ENCODE measurements at places on chromosomes 11 and 22.

DNA sequence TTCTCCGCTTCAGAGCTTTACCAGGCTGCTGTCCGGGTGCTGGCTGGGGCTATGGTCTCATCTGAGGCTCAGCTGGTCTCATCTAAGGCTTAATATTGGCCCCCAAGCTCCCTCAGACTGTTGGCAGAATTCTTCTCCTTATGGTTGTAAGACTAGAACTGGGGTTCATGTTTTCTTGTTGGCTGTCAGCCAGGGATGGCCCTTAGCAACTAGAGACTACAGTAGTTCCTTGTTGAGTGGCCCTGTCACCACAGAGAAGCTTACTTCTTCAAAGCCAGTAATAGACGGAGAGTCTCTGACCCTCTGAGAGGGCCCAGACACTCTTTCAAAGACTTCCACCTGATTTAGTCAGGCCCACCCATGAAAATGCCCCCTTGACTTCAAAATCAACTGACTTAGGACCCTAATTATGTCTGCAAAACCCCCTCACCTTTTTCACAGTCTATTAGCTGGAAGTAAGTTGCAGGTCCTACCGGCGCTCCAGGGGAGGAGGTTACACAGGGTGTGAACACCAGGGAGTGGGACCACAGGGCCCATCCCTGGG, 24.2 kb upstream of the TREH start:
- DNase-seq: no peak

GRCh38 chr22:48718818-48719500, 1108.7 kb downstream of the BRD1 start:
- no peak for DNase-seq

- no peak for DNase-seq
Measured at GRCh38 chr22:48171271-48171691, 1408.8 kb downstream of the TBC1D22A start.

GRCh38 chr11:74611369-74611861, 19.0 kb downstream of the POLD3 start:
- DNase-seq: peak; percentile 6

DNA sequence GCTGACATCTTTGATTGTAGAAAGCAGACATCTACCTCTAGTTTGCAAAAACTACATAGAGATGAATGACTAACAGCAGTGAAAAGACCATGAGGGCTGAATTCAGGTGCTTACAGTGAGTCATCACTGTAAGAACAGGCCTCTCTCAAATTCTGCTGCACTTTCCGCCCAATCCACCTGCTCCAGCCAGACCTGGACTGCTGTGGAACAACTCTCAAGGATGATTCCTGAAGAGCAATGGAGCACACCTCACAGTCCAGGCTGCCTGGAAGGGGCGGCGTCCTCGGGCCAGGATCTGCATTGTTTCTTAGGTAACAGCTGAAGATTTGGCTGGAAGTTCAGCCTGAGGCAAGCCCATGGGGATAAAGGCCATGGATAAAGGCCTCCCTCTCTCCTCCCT, 15.1 kb downstream of the APOL2 start:
- no peak for DNase-seq

- DNase-seq: no peak
Measured at GRCh38 chr11:124307093-124307492, 6.7 kb downstream of the OR8D1 start.

GRCh38 chr11:71987521-71987920, 11.2 kb upstream of the IL18BP start:
- no peak for DNase-seq

- no peak for DNase-seq
Measured at GRCh38 chr22:47178339-47178738, 415.9 kb downstream of the TBC1D22A start.

DNA sequence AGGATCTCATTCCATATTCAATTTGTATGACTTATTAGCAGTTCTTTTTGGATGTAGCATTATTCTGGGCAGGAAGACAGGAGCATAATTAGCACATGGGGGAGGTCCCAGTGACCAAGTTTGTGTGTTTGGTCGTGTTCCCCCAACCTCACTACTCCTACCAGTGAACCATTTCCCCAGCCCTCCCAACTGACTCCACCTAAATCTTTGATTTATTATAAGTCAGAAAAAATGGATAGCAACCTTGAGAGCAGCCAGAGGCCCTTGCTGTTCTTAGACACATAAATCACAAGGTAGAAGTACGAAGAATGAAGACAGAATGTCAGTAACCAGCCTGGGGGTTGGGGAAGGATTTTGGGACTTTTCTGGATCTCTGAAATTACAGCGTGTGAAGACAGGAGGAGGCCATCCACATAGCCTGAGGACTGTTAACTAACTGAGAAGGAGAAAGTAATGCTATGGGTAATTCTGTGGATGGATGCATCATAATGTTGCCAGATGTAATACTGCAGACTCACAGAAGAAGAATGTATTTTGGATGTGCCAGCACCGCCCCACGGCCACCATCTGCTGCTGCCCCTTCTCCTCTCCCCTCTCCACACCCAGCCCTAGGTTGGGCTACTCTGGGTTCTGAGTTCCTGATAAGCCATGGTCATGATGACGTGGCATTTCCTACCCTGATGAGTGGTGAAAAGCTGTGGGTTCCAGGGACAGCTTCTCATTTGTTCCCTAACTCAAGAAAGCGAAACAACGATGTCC, 124.3 kb upstream of the TTC12 start:
- no peak for DNase-seq

GRCh38 chr11:75719340-75720239, 2.0 kb downstream of the MOGAT2 start:
- no peak for DNase-seq

GRCh38 chr22:23400286-23400981, 179.7 kb downstream of the IGLL1 start:
- no peak for DNase-seq

GRCh38 chr22:35821654-35822053, 104.0 kb downstream of the APOL5 start:
- no peak for DNase-seq

DNA sequence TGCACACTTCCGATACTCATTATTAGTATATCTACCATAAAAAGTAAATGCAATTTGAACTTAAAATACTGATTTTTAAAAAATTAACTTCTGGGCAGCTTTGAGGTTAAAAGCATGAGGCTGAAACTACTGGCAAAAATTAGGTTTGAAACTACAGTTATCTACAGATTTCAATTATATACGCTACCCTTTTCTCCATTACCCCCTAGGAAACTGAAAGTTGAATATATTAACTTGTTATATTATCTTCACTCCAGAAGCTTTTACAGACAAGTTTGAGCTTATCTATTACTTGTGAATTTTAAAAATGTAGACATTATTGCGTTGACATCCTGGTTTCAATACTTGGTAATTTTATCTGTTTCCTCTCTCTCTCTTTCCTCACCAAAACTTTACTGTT, 96.7 kb upstream of the DDI1 start:
- no peak for DNase-seq

- DNase-seq: no peak
Measured at GRCh38 chr11:4865855-4866254, 15.8 kb upstream of the OR51T1 start.
